ENCODE measurements at places on chromosomes 7 and 10.

DNA sequence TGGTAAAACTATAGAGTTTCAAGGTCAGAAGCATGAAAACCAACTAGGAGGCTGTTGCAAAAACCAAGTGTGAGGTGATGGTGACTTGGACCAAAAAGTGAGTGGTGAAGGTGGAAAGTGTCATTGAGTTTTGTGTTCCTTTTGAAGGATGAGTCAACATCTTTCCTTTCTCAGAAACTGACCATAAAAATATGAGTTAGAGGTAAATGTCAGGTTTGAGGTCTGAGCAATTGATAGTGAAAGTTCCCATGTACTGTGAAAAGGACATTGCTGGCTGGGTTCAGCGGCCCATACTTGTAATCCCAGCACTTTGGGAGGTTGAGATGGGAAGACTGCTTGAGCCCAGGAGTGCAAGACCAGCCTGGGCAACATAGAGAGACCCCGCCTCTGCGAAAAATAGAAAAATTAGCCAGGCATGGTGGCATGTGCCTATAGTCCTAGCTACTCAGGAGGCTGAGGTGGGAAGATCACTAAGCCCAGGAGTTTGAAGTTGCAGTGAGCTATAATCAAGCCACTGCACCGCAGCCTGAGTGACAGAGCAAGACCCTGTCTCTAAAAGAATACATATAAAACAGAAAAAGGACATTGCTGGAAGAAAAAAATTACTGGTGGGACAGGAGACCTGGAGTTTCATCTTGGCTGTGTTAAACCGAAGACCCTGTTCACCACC lies 89.3 kb upstream of the ARID5B start:
- no peak for DNase-seq

- no peak for DNase-seq
Observed at GRCh38 chr10:84845628-84846261, 517.4 kb downstream of the CCSER2 start.

- DNase-seq, result peak; percentile 47
Observed at GRCh38 chr7:12549106-12549505, 21.4 kb upstream of the SCIN start.

GRCh38 chr7:26657206-26657641 lies 207.2 kb downstream of the SKAP2 start:
- DNase-seq, result no peak

- DNase-seq, result no peak
Observed at GRCh38 chr10:114626841-114627240, 31.2 kb downstream of the ABLIM1 start.

GRCh38 chr7:81210137-81211064 lies 291.6 kb upstream of the SEMA3C start:
- no peak for DNase-seq

DNA sequence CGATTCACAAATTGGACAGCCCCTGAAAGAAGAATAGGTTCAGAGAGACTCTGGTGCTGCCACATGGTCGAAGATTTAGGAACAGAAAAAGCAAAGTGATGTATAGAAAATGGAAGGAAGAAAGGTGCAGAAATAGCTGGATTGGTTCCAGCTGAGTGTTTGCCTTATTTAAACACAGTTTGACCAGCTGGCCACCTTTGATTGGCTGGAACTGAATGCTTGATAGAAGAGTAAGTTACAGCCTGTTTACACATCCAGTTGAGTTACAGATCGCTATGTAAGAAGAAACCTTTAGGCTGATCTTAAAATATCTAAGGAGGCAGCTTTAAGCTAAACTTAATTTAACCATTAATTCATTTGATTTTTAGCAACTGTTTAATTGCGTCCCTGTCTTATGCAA lies 40.3 kb upstream of the KAT6B start:
- DNase-seq, result no peak

DNA sequence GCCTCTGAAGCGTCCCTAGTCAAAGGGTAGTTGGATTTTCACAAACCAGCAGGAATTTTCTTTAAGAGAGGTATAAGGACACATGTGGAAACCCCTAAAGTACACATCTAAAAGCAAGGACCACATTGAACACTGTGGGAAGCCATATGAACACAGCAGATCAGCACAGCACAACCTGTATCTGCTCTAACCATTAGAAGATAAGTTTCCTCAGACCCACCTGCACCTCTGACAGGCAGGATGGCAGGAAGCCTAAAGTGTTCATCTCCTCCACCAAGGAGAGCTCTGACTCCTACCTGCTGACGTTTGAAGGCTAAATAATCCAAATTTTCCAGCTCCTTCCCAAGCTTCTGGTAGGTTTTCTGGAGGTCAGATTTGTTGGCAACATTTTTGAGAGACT lies 174.4 kb downstream of the CTNNA3 start:
- no peak for DNase-seq

- no peak for DNase-seq
Observed at GRCh38 chr10:58555170-58555929, 42.7 kb downstream of the BICC1 start.

- DNase-seq, result no peak
Observed at GRCh38 chr7:54664235-54665228, 94.5 kb downstream of the SEC61G start.

- no peak for DNase-seq
Observed at GRCh38 chr10:49112851-49113250, 2.5 kb downstream of the VSTM4 start.

DNA sequence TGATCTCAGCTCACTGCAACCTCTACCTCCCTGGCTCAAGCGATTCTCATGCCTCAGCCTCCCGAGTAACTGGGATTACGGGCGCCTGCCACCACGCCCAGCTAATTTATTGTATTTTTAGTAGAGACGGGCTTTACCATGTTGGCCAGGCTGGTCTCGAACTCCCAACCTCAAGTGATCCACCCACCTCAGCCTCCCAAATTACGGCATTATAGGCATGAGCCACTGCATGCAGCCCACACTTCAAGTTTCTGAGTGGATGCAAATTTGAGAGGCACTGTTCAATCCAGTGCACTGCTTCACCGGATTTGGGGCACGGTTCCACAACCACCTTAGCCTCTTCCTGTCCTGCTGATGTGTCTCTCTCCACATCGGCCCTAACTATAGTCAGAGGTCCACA lies 16.5 kb downstream of the CNPY1 start:
- no peak for DNase-seq

DNA sequence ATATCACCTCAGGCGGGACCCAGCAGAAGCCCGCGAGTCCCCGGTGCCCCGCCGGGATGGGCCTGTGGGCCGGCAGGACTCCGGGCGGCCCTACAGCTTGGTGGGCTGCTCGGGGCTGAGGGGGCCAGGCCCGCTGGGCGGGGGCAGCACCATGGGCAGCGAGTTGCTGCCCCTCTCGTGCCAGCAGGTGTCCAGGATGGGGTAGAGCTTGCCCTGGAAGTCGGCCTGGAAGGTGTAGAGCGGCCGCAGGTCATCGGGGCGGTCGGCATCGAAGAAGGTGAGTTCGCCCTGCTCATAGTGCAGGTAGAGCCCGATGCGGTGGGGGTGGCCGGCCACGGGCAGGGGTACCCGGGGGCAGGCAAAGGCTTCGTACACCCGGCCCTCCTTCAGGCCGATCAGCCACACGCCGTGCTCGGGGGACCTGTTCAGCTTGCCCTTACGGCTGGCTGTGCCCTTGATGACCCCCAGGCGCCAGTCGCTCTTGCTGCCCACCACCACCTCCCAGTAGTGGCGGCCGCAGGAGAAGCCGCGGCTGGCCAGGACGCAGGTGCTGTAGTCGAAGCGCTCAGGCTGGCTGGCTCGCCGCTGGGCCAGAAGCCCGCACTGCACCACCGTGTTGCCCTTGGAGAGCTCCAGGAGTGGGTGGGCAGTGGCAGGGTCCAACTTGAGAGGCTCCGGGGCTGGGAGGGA lies 4.3 kb upstream of the NSUN5 start:
- no peak for DNase-seq

GRCh38 chr10:128377988-128378387 lies 251.8 kb upstream of the MKI67 start:
- no peak for DNase-seq

- DNase-seq, result no peak
Observed at GRCh38 chr7:18873734-18874336, 243.6 kb downstream of the TWIST1 start.

DNA sequence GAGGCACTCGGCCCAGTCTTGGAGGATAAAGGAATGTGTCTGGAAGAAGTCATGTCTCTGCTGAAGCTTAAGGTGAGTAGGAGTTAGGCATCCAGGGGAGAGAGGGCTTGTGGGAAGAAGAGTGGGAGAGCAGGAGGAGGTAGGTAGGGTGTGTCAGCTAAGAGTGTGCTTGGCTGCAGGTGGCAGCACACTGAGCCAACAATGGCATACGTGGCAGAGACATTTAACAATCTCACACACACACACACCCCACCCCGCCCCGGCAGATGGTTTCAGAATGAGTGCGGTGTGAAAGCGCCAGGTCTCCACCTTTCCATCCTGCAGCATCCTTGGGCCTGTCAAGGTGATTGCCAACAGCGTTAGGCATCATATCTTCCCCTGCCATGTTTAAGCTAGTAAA lies 11.2 kb upstream of the ARPC1A start:
- no peak for DNase-seq

DNA sequence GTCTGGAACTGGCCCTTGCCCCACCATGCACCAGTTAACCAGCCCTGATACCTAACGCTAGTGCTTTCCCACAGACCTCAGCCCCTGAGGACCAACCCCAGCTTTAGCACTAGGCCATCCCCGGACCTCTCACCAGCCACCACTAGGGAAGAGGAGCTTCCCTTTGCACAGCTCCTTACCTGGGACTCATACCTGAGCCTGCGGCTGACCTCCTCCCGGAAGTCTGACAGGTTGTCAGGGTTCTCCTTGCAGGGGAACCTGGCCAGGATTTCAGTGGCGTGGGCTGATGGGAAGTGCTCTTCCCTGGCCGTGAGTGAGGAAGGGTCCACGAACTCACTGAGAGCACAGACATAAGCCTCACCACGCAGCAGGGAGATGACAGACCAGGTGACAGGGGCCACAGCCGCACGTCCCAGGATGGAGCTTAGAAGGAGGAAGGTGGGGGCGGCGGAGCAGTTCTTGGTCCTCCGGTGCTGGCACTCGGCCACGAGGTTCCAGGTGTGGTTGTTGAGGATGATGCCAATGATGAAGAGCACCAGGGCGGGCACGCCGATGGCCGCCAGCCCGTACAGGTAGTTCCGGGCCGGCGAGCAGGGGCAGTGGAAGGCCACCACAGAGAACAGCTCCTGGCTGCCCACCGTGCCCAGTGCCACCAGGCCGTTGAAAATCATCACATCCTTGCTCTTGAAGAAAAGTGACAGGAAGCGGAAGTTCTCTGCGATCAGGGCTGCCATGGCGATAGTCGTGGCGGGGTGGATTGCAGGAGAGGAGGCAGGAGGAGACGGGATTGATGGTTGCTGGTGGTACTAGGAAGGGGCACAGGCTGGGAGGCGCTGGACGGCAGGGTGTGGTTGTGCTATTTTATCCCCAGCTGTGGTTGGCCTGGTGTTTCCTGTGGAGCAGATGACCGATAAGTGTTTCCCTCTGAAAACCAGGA lies 2.7 kb downstream of the CALHM2 start:
- no peak for DNase-seq

DNA sequence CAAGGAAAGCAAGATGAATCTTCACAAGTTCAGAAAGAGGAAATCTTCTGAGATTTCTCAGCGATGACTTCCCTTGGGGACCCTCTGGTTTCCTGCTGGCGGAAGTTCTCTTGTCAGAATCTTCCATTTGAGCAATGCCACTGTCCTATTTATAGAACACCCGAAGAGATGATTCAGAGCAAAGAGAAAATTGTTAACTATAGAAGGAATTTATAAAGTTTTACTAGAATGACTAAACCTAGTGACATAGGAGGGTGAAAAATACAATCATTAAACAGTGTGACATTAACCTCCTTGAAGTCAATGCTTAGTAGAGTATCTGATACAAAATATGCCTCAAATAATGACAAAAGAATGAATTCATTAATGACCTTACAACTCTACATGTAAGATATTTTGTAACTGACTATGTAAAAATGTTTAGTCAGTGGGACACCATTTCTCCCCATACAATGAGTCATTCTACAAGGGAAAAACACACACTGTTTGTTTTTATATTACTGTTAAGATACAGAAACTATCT lies 206.5 kb upstream of the CNTNAP2 start:
- no peak for DNase-seq

DNA sequence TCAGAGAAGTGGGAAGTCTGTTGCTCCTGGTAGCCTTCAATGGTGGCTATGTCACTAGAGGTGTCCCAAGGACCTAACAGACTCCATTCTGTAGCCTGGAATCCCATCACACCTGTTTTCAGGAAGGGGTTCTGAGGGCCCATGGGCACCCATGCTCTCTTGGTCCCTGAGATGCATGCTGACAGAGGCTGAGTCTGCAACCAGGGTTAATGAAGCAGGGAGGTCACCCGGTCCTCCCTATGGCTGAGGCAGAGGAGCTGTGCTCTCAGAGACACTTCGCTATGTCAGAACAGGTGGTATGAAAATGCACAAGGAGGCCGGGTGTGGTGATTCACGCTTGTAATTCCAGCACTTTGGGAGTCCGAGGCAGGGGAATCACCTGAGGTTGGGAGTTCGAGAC lies 452.1 kb downstream of the TCERG1L start:
- DNase-seq, result no peak

- no peak for DNase-seq
Observed at GRCh38 chr10:98825741-98826140, 379.0 kb upstream of the HPS1 start.

- DNase-seq, result no peak
Observed at GRCh38 chr7:158074896-158075632, 512.6 kb downstream of the PTPRN2 start.

DNA sequence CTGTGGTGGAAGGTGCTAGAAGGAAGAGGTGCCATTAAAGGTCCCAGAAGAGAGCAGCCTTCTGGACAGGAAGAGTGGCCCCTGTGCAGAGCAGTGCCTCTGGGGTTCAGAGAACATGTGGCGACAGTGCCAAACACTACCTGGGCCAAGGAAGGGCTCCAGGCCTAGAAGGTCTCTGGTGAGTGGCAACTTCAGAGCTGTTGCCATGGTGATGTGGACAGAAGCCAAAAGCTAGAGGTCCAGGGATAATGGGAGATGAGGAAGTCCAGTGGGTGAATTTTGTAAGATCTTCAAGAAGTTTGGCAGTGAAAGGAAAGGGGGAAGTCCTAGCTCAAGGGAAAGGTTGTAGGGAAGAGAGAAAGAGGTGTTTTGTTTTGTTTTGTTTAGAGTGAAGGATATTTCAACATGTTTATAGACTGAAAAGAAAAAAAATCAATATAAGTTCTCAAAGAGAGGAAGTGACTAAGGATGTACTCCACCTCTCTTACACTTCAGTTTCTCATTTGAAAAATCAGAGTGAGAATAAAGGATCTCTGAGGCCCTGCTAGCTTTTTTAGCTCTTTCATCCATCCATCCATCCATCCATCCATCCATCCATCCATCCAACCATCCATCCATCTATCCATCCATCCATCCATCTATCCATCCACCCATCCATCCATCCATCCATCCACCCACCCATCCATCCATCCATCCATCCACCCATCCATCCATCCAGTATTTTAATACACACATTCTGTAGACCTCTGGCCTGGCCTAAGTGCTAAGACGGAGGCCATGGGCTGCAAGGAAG lies 77.1 kb upstream of the DUSP5 start:
- peak; percentile 66 for DNase-seq
